ENCODE measurements at places on chromosomes 11 and 22.

DNA sequence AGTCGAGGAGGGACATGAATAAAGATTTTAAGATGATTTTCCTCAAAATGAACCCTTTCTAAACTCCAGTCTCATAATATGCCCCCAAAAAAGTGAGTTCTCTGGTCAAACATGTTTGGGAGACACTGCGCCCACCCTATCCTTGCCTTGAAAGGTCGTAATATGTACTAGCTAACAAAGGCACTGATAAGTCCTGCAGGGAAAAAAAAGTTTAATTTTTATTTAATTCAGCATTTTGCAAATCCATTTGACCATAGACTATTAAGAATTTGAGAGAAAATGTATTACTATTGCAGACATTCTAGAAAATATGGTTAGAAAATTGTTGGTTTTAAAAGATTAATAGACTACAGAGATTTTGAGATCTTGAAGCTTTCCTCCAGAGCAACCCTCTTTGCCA lies 120.6 kb upstream of the ASPHD2 start:
- DNase-seq: no peak

DNA sequence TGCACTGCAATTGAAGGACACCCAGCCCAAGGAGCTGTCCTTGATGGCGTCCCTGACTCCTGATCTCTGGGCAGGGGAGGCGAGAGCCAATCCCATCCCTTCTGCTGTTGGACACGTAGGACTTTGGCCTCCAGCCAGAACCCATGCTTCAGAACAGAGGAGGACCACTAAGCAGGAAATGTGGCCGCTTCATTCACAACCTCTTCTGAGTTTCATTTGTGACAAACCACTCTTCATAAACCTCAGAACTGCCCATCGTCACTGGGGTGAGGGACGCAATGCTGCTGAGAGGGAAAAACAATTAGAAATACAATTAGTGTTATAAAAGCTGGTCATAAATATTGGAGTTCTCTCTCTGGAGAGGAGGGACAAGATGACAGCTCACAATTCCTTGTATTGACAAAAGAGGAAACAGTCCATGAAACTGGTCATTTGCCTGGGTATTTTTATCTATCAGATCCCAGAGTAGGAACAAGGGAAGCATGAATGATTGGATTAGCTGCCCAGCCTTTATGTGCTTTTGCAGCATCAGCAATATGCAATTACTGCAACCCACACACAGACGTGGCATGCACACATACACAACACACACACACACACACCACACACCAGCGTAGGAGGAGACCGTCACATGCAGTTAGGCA lies 216.5 kb upstream of the CADM1 start:
- no peak for DNase-seq

DNA sequence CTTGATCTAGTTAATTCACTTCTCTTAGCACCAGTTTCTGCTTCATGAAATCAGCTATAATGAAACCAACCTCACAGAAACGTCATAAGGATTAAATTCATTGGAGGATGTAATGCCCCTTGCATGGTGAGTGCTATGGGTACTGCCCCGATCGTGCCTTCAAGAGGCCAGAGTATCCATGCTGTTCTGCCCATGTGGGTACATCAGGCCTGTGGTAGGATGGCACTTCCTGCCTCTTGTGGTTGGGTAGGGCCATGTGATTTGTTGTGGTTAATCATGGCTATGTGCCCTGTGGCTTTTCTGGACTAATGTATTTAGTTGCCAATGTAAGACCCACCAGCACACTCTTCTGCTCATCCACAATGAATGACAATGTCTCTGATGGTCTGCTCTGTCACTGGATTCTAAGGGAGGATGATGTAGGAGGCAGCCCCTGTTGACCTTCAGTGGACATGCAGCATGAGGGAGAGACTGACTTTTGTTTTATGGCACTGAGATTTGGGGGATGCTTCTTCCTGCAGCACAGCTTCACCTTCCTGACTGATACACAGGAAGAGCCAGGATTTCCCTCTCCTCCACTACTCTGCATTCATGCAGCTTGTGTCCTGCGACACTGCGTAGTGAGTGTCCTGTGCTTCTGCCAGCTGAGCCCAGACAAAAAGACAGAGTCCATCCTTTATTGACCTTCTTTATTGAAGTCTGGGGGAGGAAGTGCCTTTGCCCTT lies 66.2 kb downstream of the DHCR7 start:
- DNase-seq: no peak

DNA sequence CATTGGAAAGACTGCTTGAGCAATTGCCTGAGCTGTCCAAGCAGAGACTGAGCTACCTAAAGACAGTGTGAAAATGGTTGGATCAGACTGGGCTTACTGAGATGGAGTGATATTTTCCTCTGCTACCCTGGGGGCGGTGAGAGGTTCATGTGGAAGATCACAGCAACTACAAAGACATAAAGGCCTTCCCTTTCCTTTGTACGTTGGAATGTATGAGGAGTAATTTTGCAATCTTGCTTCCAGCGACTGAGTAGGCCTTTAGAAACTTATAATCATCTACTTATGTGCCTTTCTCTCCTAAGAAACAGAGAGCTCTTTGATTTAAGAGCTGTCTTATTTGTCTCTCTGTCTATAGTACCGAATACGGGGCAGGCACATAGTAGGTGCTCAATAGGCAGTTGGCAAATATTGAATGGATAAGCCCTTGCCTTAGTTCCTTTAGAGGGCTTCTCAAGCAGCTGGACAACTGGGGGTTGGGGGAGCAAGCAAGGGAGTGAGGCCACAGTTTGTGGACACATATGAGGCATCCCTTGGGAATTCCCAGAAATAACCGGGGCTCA lies 2.4 kb upstream of the HEPACAM start:
- DNase-seq: peak; percentile 2

DNA sequence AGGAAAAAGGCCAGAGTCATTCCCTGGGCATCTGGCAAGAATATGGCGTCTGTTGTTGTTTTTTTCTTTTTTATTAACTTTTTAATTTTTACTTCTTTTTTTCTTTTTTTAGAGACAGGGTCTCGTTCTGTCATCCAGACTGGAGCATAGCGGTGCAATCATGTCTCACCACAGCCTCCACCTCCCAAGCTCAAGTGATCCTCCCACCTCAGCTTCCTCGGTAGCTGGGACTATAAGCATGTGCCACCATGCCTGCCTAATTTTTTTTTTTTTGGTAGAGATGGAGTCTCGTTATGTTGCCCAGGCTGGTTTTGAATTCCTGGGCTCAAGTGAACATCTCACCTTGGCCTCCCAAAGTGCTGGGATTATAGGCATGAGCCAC lies 54.0 kb upstream of the PRDM11 start:
- no peak for DNase-seq

- DNase-seq: no peak
Measured at GRCh38 chr11:66548774-66549630, 2.3 kb downstream of the ACTN3 start.

GRCh38 chr11:109307366-109307765 lies 114.6 kb upstream of the C11orf87 start:
- DNase-seq: no peak

GRCh38 chr11:47186700-47187695 lies 764 bp upstream of the PACSIN3 start:
- no peak for DNase-seq

- DNase-seq: peak; percentile 21
Measured at GRCh38 chr11:115238791-115239190, 265.4 kb downstream of the CADM1 start.

- no peak for DNase-seq
Measured at GRCh38 chr11:118129471-118130172, 23.0 kb downstream of the SCN4B start.

- peak; percentile 65 for DNase-seq
Measured at GRCh38 chr11:30960387-30960992, 374.3 kb upstream of the MPPED2 start.

DNA sequence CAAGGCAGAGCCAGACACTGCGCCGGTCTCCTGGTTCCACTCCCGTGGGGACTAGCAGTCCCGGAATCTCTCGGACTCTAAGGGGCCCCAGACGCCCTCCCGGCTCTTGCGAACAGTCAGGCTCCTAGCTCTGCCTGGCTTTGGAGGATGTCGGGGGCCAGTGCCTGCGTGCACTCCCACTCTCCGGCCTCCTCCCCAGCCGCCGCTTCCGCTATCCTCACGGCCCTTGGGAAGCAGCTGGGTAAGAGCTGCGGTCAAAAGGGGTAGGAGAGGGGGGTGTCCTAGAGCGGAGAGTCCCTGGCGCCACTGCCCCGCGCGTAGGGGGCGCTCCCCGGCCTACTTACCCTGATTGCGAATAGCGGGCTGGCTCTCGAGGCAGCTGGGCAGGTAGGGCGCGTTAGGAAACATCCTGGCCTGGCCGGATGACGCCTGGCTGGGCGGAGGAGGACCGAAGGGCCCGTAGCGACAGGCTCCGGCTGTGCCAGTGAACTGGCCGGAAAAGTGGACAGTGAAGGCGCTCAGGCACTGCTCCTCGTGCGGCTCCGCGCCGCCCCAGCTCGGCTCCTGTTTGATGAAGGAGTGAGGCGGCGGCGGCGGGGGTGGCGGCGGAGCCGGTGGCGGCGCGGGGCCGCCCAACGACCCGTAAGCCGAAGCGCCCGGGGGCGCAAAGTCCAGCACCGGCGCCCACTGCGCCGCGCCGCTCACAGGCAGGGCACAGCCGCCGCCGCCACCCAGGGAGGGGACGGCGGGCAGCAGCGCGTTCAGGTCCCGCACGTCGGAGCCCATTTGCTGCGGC lies 785 bp downstream of the WT1 start:
- peak; percentile 70 for DNase-seq

DNA sequence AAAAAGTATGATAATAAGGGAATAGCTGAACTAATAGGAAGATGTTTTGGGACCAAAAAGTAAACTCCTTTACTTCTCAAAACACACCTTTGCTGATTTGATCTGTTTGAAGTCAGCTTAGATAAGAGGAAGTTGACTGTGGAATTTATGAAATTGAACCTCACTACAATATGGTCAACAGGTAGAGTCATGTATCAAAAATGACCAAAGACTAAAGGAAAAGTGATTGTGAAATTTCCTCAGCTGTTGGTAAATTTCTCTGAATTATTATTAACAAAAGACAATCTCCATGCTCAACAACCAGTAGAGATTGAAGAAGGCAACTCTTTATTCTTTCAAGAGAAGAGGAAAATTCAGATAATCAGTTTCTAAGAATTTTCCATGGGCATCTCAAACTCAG lies 826.5 kb downstream of the KCNA4 start:
- DNase-seq: no peak

DNA sequence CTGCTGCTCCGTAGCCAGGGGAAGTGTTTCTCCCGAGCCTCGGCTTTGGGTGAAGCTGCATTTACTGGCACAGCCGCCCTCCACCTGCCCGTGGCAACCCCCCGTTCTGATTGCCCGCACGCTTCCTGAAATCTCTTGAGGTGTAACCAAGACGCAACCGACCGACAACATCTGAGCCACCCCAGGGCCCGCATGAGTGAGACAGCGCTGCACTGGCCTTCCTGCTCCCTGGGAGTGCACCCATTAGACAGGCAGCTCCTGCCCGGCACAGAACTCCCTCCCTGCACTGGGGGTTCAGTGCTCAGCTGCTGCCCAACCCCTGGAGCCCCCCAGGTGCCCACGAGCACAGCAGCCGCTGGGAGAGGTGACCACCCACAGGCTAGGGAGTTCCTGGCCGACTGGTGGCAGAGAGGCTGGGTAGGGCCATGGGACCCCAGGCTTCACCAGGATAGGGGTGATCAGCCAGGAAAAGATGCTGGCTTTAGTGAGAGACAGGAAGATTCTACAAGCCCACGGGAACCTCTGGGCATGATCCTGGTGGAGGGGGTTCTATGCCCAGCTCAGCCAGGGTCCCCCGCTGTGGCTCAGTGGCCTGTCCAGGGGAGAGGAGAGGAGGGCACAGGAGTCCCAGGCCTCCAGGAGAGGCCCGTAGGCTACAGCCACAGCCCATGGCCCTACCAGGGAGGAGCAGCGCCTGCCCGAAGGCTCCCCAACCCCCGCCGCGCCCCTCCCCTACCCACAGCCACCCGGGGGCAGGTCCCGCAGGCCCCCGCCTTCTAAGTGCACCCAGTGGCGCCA lies 14.6 kb downstream of the PLXNB2 start:
- DNase-seq: peak; percentile 48

DNA sequence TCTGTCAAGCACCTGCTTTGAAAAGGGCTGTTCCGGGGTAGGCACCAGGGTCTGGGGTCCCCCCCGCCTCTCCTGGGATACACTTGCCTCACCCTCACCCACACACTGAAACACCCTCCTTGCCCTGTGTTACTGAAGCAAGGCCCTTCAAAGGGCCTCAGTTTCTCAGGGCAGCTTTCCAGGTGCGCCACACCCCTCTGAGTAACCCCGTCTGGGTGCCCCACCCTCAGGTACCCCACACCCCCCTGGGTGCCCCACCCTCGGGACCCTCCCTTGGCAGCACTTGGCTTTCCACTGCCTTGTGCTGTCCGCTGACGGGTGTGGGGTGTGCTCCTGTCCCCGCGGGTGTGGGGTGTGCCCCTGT lies 413.6 kb downstream of the TBC1D22A start:
- DNase-seq: no peak

DNA sequence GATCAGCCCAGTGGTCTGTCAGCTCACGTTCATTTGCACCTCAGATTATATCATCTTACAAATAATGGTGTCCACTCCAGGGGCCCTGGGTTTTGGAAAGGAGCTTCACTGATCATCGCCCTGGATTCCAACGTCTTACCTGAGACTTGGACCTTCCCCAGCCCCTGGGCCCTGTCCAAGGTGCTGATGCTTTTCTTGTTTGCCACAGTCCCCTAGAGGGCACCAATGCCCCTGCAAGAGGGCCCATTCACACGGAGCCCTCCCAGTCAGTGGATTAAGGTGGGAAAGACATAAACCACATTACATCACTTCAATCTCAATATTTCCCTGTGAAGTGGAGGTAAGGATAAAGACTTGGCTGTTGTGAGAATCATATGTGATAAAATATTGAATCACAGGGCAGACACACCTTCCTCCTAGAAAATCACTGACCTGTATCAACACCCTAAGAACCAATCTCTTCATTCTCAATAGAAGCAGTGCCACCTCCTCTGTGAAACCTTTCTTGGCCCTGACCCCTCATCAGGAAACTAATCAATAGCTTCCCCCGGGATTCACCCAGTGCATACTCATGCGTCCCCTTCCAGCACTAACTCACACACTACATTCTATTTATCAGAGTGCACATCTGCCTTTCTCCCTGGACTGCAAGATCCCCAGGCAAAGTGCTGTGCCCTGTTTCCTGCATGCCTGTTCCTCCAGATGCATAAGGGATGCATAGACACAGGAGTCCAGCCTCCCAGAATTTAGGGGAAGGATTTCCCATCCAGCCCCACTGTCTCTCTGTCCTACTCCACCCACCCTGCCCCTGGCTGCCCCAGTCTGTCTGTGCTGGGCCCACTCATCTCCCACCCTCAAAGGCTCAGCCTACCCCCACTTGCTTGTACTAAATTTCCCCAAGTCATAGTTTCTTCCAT lies 167.0 kb downstream of the BUD13 start:
- peak; percentile 7 for DNase-seq

All from amniotic epithelial cell (primary cell).